Aortic smooth muscle cell (primary cell): ENCODE measurements at places on chromosomes 4 and X. TPM values are rescaled to one million over a fixed set of nuclear protein-coding genes. Genes with fewer than 3 reads are reported as not detected.

FGF16 gene
- total RNA-seq: 2.2 and 3.6 TPM in 2 replicates

GPR50 gene
- total RNA-seq: not detected in 2 replicates

SLC4A4 gene
- total RNA-seq: 0.40 and 0.44 TPM in 2 replicates

SAGE1 gene
- not detected in 2 replicates for total RNA-seq

TCEAL6 gene
- total RNA-seq: not detected in 2 replicates
